ENCODE measurements at places on chromosomes 11 and 22. TPM values are rescaled to one million over a fixed set of nuclear protein-coding genes. Genes with fewer than 3 reads are reported as not detected.

Gene BTBD18
- not detected for total RNA-seq

Gene SLC16A8
- total RNA-seq = not detected

Gene MMP1
- total RNA-seq = 0.87 TPM

Gene TCN1
- 0.45 TPM for total RNA-seq

Data from A549 treated with DMSO at 1 μM for 4 hours (cell line).